ENCODE measurements at places on chromosomes 4 and X.

DNA sequence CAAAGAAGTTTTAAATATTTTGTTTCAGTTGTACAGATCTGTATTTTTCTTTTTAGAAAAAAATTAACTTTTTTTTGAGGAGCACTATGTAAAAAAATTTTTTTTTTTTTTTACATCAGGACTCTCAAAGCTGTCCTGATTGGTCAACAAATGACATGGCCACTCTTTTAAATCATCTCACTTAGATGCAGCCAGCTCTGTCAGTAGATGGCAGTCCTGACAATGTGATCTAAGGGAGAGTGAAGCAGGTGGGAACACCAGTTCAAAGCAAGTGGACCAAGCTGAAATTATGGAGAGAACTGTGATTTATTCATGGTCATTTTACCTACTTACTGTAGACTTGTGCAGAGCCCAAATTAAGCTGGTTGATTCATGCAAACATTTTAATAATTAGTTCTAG lies 174.7 kb upstream of the GPRIN3 start:
- DNase-seq: no peak

- DNase-seq: no peak
Measured at GRCh38 chr4:143512978-143513313, 556 bp upstream of the SMARCA5 start.

DNA sequence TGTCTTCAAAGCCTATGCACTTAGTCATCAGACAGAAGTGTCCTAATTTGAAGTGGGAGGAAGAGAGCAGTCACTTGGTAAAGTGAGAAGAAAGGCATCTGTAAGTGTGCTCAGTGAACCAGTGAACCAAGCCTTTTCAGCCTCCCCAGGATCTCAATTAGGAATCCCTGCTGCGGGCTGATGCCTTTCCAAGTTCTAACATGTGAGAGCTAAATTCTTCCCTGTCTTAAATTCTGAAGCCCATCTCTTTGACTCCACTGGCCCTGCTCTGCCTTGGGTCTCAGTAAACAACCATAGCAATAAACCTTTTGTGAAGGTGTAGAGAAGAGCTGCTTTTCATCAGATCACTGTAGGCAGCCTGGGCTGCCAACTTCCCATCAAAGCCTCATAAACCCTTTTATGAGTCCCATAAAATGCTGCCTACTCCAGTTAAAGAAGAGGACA lies 701.2 kb upstream of the LCORL start:
- no peak for DNase-seq

- DNase-seq: no peak
Measured at GRCh38 chr4:74933562-74934015, 673 bp downstream of the PARM1 start.

GRCh38 chr4:8473920-8474590 lies 33.5 kb downstream of the TRMT44 start:
- no peak for DNase-seq

DNA sequence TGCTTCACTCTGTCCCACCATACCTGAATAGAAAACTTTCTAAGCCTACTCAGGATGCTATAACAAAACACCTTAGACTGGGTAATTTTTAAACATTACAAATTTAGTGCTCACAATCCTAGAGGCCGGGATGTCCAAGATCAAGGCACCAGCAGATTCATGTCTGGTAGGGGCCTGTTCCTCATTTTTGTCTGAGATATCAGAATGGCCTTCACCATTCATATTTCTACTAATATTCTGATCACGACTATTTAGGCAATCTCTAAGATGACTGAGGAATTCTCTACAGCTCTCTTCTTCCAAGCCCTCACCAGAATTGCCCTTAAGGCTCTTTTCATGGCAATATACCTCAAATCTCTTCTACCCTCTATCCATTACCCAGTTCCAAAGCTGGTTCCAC lies 77.4 kb upstream of the NRK start:
- no peak for DNase-seq

DNA sequence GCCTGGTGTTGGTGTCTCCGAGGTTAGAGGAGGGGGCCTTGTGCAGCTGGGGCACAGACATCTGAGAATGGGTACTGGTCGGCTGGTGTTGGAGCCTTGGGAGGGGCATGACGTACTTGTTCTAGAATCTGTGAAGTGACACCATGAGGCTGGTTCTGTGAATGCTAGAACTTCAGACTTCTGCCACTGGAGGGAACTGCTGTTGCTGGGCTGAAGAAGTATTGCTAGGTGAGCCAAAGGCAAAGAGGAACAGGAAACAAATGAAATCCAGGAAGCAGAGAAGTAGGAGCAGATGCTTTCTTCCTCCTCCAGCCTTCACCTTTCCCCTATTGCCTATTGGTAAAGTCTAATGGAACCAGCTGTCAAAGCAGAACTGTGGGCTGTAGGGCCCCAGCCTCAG lies 120.9 kb upstream of the DDIT4L start:
- DNase-seq: no peak

- DNase-seq: no peak
Measured at GRCh38 chrX:78746496-78746895, 1.0 kb upstream of the LPAR4 start.

- no peak for DNase-seq
Measured at GRCh38 chr4:19675172-19675811, 576.4 kb upstream of the SLIT2 start.

GRCh38 chr4:185508181-185508580 lies 27.1 kb downstream of the PDLIM3 start:
- no peak for DNase-seq

DNA sequence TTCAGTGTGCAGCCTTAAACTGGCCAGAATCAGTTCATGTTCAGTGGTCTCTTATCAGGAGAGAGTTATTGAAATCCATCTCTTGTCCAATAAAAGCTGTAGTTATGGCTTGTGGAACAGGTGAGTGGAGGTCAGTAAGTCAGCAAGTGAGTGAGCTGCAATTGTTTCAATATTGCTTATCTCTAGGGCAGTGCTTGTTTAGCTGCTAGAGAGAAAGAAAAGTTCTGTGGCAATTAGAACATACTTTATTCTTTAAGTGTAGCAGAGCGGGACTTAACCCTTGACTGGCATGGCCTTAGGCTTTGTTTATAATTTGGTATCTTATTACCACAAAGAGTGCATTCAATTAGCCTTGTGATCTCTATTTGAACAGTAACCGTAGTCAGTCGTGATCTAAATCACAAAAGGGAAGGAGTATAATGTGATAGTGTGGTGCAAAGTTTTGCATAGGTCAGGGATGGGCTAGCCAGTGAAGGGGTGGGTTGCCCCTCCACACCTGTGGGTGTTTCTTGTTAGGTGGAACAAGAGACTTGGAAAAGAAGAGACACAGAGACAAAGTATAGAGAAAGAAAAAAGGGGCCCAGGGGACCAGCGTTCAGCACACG lies 6.9 kb upstream of the ETDC start:
- DNase-seq: no peak

- no peak for DNase-seq
Measured at GRCh38 chr4:12110627-12111026, 681.9 kb upstream of the HS3ST1 start.

DNA sequence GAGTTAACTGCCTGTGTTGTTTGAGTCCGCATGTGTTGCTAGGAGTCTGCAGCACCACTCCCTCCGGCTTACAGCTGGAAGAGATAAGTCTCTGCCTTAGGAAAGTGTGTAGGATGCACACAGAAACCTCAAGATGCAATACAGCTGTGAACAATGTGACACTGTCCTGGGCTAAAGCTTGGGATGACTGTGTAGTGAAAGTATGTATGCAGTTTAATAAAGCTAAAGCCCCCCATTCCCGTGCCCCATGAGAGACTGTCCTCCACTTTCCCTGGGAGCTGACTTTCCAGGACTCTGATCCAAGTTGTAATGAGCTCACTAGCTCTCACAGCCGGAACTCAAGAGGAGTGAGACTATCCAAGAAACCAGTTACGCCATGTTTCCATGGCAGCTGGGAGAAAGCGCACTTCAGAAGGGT lies 156.6 kb upstream of the FTHL17 start:
- no peak for DNase-seq

DNA sequence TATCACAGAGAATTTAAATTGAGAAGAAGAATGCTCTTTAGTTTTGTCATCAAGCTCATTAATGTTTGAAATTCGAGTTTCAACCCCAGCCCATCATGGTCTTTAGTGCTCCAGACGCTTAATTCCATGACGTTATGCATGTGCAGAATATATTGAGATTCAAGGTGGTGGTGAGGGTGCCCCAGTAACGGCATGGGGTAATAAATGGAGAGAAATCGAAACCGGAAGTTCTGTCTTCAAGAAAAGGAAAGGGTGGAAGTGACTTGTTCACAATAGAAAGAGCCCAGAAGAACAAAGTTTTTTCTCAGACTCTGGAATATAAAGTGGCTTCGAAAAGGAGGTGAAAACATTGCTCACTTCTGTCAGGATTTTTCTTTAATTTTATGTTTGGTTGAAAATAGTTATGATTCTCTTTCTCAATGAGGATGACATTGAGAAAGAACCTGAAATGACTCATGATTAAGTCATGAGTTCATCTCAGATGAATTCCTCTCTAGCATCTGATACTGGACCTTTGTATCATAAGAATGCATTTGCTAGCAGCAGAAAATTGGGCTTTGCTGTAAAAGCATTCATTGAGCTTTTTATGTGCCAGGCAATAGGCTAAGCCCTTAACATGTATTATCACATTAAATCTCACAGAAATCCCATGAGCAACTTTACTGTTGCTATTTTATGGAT lies 779 bp upstream of the DDX60L start:
- DNase-seq: peak; percentile 33

Measured in activated CD8-positive, alpha-beta memory T cell treated with anti-CD3 and anti-CD28 coated beads, Interleukin-2, amount 50 U/mL, for 4 hours (primary cell).